ENCODE measurements at places on chromosomes 7 and 10.

- DNase-seq, result no peak
Measured at GRCh38 chr7:25476863-25477499, 248.7 kb upstream of the NPVF start.

DNA sequence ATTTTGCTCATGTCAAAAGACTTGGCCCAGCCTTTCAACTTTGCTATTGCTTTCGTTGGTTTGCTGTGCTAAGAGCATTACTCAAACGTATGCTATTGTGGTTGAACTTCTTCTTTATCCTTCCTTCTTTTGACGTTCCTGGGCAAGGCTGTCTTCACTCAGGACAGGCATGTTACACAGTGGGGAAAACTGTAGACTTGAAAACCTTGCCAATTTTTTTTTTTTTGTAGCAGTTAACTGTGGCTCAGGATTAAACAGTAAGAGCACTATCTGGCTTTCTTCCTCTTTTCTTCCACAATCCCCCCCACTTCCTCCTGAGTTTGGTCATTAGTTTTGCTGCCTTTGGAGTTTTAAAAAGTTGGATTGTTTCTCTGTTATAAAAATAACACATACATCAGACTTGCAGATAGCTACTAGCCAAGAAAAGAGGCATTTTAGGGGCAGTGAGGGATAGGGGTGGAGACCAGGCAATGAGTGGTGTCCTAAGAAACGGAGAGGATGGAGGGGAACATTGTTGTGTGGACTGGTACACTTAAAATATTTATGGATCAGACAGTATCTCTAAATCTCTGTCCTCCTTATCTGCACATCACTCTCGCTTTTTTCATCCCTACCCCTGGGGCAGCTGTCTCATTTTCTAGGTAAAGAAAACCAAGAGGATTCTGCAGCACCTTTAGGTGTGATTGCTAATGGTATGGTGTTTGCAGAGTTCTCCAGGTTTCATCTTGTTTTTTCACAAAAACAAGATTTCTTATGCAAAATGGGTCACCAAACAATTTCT is 181.7 kb downstream of the LRMDA start:
- peak; percentile 47 for DNase-seq

GRCh38 chr10:78053211-78053868 is 19.7 kb downstream of the RPS24 start:
- peak; percentile 56 for DNase-seq

DNA sequence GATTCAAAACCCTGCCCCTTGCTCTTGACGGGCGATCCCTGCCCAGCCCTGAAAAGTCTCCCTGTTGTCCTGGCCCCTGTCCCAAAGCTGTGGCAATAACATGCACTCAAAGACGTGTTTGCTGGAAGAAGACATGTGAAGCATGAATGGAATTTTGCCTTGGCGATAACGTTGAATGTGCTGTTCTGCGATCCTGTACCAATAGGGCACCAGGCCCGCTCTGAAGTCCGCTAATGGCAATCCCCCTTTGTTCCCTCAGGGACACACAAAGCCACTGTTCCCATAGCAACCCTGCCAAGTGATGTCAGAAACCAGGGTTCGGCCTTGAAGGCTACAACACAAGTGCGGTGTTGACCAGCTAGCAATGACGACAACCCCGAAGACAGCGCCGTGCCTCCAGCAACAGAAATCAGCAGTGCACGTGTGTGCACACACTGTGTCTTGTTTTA is 284.6 kb downstream of the KLF6 start:
- DNase-seq, result peak; percentile 60

- peak; percentile 74 for DNase-seq
Measured at GRCh38 chr7:26199301-26200037, 1.1 kb downstream of the HNRNPA2B1 start.

DNA sequence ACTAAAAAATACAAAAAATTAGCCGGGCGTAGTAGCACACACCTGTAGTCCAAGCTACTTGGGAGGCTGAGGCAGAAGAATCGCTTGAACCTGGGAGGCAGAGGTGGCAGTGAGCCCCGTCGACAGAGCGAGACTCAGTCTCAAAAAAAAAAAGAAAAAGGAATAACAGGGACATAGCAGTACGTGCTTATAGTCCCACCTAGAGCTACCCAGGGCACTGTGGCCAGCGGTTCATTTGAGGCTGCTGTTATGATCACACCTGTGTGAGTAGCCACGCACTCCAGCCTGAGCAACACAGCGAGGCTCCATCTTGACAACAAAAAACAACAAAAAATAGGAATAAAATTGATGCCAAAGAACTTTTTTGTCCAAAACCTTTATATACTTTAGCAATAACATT is 17.1 kb downstream of the WAPL start:
- no peak for DNase-seq

- no peak for DNase-seq
Measured at GRCh38 chr10:77710081-77710551, 72.5 kb upstream of the KCNMA1 start.

DNA sequence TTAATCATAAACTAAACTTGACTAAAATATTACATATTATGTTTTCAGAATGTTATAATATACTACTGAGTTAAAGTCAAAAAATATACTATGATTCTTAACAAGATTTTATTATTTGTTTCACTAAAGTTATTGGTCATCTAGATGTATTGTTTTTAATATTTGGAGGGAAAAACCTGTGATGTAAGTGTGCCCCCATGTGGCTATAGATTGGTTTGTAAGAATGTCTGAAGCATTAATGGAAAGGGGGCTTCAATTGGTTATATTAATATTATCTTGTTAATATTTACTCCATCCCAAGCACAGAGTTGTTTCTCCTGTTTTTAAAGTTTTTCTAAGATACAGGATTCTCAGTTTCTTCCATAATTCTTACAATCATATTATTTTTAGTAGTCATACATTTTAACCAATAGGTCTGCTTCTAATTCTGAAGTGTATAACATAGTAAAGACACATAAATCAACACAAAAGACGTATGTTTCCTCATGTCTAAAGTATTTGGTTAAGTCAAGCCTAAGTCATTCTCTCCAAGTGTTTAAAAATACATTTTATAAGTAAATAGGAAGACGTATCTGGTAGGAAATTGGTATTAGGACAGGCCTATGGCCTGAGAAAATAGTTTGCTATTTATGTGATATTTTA is 58.0 kb downstream of the GNAT3 start:
- peak; percentile 74 for DNase-seq

- DNase-seq, result no peak
Measured at GRCh38 chr10:43902842-43903241, 254.2 kb upstream of the ZNF32 start.

GRCh38 chr10:131027256-131027655 is 284.3 kb downstream of the TCERG1L start:
- no peak for DNase-seq

DNA sequence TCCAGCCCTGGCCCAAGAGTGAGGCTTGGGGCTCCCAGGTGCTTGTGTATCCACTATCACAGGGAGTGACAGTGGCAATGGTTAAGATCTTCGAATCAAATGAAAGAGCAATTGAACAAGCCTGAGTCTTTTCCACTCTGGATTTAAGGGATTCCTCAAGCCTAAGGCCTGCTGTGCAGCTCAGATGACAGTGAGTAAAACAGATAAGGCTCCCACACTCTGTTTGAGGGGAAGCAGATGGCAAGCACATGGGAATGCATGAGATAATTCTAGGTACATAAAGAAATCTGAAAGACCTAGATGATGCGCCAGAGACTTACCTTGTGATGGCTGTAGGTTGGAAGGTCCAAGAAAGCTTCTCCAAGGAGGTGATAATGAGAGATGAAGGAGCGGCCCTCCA is 95.0 kb downstream of the LRRC18 start:
- no peak for DNase-seq

DNA sequence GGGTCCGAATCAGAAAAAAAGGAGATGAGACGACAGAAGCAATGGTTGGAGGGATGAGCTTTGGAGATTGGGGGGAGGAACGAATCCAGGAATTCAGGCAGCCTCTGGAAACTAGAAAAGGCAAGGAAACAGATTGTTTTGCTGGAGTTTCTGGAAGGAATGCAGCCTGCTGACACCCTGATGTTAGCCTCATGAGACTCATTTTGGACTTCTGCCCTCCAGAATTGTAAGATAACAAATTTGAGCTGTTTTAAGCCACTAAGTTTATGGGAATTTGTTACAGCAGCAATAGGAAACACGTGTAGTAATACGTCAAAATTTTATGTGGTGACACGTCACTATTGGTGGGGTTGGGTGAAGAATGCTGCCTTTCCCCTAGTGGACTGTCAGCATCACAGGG is 25.6 kb upstream of the NPS start:
- DNase-seq, result peak; percentile 12

GRCh38 chr7:128904381-128905197 is 5.9 kb downstream of the KCP start:
- no peak for DNase-seq

DNA sequence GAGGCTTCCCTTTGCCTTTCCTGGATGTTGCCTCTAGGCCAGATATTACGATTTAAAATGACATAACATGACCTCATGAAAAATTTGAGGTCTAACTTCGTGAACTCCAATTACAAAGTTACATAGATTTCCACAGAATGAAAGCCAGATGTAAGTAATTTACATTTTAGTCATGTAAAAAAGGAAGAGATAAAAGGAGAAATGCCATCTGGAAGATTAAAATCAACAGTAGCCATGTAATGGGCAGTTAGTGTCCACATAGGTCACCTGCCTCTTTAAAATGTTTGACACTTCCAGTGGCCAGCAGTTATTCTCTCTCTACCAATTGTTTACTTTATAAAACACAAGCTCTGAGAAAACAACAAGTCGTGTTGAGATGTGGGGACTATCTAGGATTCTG is 4.1 kb upstream of the VSTM2A start:
- no peak for DNase-seq

GRCh38 chr7:112757337-112757736 is 32.9 kb downstream of the TMEM168 start:
- no peak for DNase-seq

- no peak for DNase-seq
Measured at GRCh38 chr10:6400331-6400730, 179.7 kb downstream of the PRKCQ start.

GRCh38 chr10:3081383-3081981 is 14.1 kb downstream of the PFKP start:
- DNase-seq, result no peak

DNA sequence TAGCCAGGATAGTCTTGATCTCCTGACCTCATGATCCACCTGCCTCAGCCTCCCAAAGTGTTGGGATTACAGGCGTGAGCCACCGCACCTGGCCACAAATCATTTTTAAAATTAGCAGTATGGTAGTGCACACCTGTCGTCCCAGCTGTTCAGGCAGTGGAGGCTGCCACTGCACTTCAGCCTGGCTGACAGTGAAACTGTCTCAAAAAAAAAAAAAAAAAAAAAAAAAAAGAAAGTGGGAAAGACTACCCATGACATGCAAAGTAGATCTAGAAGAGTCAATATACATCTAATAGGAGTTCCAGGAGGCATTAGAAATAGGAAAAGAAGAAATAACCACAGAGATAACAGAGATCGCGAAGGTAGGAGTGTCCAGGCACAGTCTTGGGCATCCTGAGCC is 3.2 kb downstream of the CSGALNACT2 start:
- DNase-seq, result no peak

GRCh38 chr7:156055206-156055822 is 243.1 kb upstream of the SHH start:
- DNase-seq, result no peak

GRCh38 chr10:5779730-5780129 is 33.5 kb downstream of the GDI2 start:
- DNase-seq, result no peak

DNA sequence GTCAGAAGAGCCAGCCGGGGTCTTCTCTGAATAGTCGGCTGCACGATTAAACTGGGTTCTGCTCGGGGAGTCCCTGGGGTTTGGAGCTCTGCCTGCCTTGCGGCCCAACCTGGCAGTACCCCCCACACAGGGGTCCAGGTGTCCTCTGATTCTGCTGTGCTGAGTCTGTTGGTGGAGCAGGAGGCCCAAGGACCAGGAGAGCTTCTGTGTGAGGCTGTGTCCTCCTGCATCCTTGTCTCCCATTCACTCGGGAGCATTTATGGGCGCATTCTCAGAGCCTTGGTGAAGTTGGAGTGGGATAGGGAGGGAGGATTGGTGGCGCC is 14.2 kb downstream of the INPP5A start:
- no peak for DNase-seq

DNA sequence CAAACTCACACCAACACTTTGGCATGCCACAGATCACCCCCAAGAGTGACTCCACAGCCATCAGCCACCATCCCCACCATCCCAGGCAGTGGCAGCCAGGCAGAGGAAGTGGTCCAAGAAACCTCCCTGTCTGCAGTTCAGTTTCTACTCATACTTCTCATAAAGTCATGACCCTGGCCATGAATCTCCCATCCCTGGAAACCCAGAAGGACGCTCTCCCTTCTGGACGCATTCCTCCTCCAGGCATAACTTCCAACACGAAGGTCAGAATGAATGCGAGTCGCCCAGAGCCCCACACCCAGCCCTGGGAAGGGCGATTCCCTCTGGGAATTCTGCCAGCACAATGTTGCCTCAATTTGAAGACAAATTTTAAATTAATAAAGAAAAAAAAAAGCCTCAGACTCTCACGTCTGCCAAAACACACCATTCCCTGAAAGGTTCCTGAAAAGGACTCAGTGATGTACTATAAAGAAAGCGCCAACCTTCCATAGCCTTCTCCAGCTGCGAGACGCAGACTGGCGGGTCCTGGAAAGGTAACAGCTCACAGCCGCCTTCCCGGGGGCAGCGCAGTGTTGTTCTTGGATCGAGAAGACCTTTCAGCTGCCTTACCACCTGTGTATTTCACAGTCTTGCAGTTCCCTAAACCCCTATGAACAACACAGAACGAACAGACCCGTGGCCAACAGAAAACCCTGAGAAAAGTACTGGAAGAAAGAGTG is 307.6 kb downstream of the FRMD4A start:
- peak; percentile 32 for DNase-seq

GRCh38 chr7:82284936-82285519 is 158.5 kb downstream of the CACNA2D1 start:
- no peak for DNase-seq

GRCh38 chr10:83765731-83766130 is 373.6 kb upstream of the GHITM start:
- no peak for DNase-seq

DNA sequence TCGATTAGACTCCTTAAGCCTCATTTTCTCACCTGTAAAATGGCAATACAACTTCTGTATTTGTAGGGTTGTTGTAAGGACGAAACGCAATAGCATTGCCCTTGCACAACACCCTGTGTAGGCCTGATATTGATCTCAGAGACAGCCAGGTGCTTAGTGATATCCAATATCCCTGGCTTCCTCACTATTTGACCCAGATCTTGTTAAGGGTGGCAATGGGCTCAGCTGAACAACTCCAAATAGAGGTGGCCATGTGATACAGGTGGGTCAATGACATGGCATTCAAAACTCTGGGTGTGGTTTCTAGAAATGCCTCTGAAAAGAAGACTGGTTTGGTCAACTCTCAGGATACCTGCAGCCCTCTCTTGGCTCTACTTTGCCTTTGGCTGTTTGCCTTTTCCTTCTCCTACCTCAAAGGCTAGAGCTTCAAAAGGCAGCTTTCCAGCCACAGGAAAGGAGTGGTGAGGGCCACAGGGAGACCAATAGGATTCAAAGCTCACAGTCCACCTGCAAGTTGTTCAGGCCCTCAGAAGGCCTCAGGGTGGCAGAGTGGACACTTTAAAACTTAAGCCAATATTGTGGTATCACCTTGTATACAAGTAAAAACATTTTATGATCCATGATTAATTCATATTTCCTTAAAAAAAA is 14.9 kb upstream of the GATAD1 start:
- DNase-seq, result no peak

GRCh38 chr7:118330388-118330787 is 105.9 kb downstream of the ANKRD7 start:
- DNase-seq, result no peak

GRCh38 chr10:110346914-110347313 is 42.2 kb upstream of the SMNDC1 start:
- no peak for DNase-seq

Measured in muscle of back (tissue), 13 donors.